Trophoblast cell (in vitro differentiated cells and primary cell): ENCODE measurements at places on chromosomes 7 and 10.

- no peak for DNase-seq
Measured at GRCh38 chr10:48789486-48790456, 105.1 kb downstream of the WDFY4 start.

DNA sequence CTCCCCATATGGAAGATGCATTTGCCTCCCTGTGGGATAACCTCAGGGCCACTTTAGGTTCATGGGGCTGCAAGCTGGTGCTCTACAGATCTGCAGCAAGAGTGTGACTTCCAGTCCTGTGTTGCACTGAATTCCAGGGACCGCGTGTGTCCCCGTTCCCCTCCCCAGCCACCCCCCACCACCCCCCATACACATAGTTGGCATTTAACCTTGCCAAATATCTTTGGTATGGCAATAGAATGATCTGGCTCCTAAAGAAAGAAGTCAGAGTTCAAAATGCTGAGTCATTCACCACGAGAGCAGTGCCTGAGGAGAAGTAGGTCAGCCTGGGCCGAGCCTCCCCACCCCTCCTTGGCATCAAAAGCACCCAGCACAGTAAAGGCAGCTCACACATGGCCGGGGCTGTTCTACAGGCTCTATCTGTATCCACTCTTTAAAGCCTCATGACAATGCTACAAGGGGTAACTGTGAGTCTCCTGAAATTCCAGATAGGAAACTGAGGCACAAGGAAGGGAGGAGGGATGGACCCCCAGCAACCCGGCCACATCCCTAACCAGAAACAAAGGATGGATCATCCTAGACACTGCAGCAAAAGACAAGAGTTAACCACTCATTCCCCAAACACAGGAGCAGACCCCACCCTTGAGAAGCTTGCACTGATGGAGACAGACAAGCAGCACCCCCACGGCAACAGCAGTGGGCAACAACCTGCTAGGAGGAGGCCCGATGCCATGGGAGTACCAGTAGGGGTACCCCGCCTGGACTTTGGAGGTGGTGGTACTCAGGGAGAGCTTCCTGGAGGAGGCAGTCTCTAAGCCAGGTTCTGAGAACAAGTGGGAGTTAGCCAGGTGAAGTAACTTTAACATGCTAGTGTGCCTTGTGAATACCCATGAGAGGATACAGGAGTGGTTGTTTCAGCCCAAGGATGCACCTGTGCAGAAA lies 70.3 kb upstream of the NANOS1 start:
- DNase-seq: peak; percentile 61

DNA sequence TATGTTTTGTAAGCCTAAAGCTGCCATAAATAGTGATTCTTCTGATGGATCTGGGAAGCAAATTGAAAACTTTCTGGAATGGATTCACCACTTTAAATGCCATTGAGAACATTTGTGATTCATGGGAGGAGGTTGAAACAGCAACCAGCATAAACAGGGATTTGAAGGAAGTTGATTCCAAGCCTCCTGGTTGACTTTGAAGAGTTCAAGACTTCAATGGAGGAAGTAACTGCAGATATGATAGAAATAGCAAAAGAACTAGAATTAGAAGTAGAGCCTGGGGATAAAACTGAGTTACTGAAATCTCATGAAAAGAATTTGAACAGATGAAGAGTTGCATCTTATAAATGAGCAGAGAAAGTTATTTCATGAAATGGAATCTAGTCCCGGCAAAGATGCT lies 99.2 kb downstream of the LRRC4 start:
- no peak for DNase-seq

DNA sequence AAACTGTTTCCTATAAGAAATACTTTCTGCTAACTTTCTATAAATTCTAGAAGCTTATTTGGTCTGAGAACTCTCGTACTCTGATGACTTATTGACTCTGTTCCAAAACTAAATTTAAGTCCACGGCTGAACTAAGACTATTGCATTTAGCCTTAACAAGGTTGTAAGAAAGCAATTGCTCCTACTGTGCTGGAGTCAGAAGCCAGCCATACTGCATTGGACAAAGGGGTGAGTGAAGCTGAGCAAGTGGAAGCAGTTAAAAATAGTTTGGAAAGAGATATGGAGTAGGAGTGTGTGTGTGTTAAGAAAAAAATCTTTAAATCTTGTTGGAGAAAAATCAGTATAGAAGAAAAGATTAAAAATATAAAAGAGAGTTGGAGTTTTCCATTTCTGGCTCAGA lies 1360.1 kb upstream of the CELF2 start:
- DNase-seq: no peak

- DNase-seq: peak; percentile 83
Measured at GRCh38 chr10:124319926-124320391, 98.8 kb downstream of the OAT start.

- no peak for DNase-seq
Measured at GRCh38 chr10:124168581-124168980, 75.2 kb upstream of the CHST15 start.

DNA sequence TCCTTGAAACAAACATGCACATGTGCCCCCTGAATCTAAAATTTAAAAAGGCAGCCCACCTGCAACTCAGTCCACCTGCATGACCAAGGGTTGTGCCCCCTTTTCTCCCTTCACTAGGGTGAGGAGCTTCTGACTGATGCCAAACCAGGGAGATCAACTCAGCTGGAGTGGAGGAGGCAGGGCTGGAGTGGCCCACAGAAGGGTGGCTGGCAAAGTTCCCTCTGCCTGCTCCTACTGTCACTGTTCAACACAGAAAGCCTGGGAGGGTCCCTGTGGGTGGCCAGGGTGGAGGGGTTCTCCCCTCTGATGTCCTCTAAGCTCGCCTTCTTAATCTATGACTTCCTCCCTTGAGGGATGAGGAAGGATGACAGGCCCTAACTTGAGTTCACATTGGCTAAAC lies 55.7 kb upstream of the ANTXRL start:
- DNase-seq: no peak

- DNase-seq: no peak
Measured at GRCh38 chr10:98533241-98533640, 86.5 kb upstream of the HPS1 start.

GRCh38 chr10:114998993-114999392 lies 61.0 kb downstream of the TRUB1 start:
- DNase-seq: no peak

- DNase-seq: peak; percentile 67
Measured at GRCh38 chr10:52818019-52818418, 45.4 kb upstream of the MBL2 start.

DNA sequence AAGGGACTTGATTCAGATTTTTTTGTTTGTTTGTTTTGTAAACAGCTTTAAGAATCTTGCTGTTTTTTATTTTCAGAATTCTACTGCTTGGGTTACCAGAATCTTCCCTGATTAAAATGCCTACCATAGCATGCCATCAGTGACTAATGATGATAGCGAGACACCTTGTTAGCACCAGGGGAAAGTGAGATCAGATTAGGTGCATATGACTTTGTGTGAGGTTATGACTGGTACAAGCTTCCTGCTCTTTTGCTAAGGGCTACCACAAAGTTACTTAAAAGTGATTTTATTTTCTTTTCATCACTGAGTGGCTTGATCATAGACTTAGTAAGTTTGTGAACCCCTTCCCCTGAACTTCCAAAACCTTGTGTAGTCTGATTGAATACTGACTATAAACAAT lies 93.5 kb downstream of the SND1 start:
- no peak for DNase-seq

DNA sequence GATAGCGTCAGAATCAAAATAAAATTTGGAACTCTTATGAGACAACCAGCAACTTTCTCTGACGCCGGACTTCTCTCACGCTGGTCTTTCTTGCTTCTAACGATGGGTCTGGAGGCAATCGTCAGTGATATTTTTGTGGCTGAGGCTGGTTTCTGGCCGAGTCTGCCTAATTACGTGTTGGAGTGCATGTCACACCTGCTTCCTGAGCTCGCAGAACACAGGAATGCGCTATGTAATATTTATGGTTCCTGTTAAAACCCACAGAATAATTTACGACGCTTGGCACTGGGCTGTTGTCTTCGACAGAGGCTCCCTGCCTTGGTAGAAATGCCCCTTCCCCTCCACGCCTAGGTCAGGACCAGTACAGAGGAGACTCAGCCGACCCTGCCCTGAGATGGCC lies 64.9 kb downstream of the NPTX2 start:
- DNase-seq: no peak

GRCh38 chr10:97454330-97455036 lies 8.5 kb downstream of the ZDHHC16 start:
- no peak for DNase-seq

GRCh38 chr7:69653806-69654205 lies 55.5 kb downstream of the AUTS2 start:
- DNase-seq: no peak

GRCh38 chr10:44178856-44179255 lies 206.0 kb downstream of the CXCL12 start:
- DNase-seq: no peak

DNA sequence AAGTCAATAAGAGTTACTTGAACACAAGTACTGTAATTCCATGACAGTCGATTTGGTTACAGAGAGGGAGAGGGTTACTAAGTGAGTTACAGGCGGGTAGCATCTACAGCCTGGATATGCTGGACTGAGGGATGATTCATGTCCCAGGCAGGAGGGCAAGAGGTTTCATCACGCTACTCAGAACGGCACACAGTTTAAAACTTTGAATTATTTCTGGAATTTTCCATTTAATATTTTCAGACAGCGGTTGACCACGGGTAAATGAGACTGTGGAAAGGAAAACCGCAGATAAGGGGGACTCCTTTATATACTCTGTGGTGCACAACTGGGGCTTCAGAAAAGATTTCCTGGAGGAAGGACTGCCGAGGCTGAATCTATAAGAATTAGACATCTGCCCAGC lies 25.7 kb upstream of the LRRC4 start:
- peak; percentile 43 for DNase-seq

DNA sequence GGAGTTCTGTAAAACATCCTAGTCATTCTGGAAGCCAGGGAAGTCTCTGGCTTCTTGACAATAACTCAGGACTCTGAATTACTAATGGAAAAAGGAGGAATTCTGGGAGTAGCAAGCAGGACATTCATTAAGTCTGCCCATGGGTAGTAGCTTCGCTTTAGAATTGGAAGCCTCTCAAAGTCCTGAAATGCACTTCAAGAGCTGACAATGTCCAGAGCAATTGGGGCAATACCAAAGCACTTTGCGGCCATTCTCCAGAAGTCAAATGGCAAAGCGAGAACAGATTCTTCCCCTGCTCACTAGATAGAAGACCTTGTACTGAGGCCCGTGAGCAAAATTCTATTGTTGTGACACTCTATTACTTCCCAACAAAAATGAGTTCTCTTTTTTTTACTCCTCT lies 150.3 kb upstream of the FRMD4A start:
- no peak for DNase-seq

DNA sequence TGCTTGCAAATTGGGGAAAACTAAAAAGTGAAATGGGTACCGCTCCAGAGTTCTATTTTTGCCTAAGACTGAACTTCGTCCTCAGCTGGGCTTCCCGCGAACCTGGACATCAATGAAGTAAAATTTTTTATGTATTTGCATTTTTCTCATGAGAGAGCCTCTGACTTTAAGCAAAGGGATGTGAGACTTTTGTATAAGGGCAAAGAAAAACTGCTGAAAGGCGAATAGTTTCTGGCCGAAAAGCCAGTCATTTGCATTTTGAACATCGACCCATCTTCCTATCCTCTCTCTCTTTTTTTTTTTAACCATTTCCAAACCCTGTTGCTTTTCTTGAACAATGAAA lies 573 bp downstream of the PMPCB start:
- no peak for DNase-seq

DNA sequence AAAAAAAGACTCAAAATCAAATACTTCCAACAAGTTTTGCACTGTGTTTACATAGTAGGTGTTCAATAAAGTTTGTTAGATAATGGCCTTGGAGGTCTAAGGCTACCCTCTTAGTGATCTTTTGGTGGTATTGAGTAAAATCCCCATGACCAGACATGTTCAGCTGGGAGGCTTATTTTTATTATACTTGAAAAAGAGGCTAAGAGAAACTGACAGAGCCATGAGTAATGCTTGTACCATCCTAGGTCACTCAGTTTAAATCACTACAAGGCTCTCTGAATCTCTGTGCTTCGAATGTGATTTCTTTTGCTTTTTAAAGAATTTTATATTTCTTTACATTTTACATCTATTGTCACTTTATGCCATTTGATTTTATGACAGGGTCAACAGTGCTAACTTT lies 90.5 kb downstream of the TWIST1 start:
- DNase-seq: no peak

- DNase-seq: no peak
Measured at GRCh38 chr7:29342761-29343160, 148.2 kb downstream of the CHN2 start.

DNA sequence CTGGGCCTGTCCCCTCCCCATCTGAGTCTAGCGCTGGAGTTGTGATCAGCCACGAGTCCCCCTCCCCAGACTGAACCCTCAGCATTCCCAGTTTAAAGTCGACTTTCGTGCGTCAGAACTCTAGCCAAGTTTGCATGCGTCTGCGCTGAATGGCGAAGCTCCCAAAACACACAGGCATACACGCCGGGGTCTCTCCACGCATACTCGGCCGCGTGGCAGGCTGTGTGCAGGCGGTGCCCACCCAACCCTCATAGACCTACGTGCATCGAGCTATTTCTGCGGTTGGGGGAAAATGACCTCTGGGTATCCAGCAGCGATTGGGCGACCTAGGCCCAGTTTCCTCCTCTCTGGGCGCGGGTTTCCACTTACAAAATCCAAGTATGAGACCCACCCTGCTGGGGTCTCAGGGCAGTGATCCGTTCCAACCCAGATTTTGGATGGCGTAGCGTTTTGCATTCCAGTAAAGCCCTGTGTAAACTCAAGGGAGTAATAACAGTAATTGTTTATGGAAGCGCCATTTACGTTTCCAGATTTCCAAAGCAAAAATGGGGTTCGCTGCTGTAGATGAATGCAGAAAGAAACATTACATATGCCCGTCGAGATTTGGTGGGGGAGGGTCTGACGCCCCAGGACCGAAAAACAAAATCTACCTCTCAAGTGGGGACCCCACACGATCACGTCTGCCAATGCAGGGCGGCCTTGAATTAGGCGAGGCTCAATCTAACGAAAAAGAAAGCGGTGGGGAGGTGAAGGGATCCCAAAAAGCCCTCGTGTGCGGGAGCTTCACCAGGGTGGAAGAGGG lies 2.0 kb upstream of the HMX3 start:
- no peak for DNase-seq

DNA sequence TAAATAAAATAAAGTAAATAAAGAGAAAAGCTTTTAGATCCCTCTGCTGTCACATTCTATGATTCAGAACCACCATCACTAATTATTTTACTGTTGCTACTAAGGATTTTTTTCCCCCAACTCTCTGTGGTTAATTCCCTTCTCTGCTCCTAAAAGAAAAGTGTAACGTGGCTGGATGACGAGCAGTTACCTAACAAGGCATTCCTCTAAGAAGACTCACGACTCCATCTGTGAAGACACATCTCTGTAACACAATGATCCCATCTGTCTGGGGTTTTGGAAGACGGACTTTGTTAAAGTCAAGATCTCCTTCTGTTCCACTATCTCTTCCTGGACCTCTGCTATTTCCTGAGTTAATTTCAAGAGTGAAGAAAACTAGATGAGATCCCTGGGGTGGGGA lies 179.9 kb downstream of the SFMBT2 start:
- DNase-seq: peak; percentile 77

DNA sequence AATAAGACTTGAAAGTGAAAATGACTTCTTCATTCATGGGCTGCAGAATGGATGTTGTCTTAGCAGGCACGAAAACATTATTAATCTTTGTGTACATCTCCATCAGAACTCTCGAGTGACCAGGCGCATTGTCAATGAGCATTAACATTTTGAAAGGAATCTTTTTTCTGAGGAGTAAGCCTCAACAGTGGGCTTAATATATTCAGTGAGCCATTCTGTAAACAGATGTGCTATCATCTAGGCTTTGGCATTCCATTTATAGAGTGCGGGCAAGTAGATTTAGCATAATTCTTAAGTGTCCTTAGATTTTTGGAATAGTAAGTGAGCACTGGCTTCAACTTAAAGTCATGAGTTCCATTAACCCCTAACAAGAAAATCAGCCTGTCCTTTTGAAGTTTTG lies 33.1 kb downstream of the PTTG1IP2 start:
- DNase-seq: no peak
